Activated CD4-positive, alpha-beta memory T cell treated with anti-CD3 and anti-CD28 coated beads, Interleukin-2, amount 10 ng/mL, durations not matched to agents 7 days and 5 days (primary cell): ENCODE measurements at places on chromosomes 4 and X. TPM values are rescaled to one million over a fixed set of nuclear protein-coding genes. Genes with fewer than 3 reads are reported as not detected.

PCDH18 gene
- total RNA-seq = 0.18 TPM

HEPH gene
- total RNA-seq = not detected

ABLIM2 gene
- not detected for total RNA-seq

RGN gene
- total RNA-seq = not detected

GPR119 gene
- not detected for total RNA-seq

FAM133A gene
- not detected for total RNA-seq

USP9X gene
- total RNA-seq = 43.9 TPM

NXF2 gene
- total RNA-seq = not detected

HNRNPDL gene
- total RNA-seq = 291 TPM

FGD1 gene
- 0.13 TPM for total RNA-seq

LRPAP1 gene
- total RNA-seq = 72.3 TPM

VCX3B gene
- total RNA-seq = not detected

TSPAN7 gene
- total RNA-seq = 0.23 TPM

DKK2 gene
- not detected for total RNA-seq
